Common myeloid progenitor, CD34-positive (primary cell): ENCODE measurements at places on chromosomes 16 and 17.

DNA sequence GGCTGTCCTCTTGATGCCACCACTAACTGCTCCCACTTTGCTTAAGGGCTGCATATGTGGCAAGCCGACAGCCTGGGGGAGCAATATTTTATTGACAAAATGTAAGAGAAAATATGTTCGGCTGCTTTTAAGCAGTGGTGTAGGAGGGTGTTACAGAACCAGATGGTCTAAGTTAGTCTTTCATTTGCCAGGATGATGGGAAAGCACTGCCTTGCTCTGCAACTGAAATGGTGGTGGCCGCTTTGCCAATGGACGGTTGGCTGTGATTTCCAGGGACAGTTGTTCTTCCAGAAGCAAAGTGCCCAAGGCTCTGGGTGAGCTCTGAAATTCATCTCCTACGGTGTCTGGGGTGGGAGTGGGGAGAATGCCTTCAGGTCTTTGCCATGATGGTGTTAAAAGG is 469.3 kb downstream of the TOX3 start:
- DNase-seq: no peak

DNA sequence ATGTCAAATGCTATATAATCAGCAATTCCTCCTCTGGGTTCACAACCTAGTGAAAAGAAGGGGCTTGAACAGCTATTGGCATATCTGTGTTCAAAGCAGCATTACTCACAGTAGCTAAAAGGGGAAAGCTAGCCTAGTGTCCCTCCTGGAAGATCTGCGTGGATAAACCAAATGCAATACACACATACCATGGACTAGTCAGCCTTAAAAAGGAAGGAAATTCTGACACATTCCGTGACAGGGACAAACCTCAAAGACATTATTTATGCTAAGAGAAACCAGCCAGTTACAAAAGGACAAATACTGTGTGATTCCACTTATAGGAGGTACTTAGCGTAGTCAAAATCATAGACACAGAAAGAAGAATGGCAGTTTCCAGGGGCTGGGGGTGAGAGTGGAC is 90.1 kb downstream of the XYLT1 start:
- DNase-seq: peak; percentile 95

GRCh38 chr16:68717684-68718083 is 19.4 kb upstream of the CDH1 start:
- DNase-seq: no peak

GRCh38 chr17:56038131-56038530 is 115.1 kb upstream of the ANKFN1 start:
- DNase-seq: no peak

GRCh38 chr16:89511374-89511773 is 3.2 kb downstream of the SPG7 start:
- peak; percentile 39 for DNase-seq
